Esophagus squamous epithelium (tissue), 5 donors: ENCODE measurements at places on chromosomes 7 and 10.

DNA sequence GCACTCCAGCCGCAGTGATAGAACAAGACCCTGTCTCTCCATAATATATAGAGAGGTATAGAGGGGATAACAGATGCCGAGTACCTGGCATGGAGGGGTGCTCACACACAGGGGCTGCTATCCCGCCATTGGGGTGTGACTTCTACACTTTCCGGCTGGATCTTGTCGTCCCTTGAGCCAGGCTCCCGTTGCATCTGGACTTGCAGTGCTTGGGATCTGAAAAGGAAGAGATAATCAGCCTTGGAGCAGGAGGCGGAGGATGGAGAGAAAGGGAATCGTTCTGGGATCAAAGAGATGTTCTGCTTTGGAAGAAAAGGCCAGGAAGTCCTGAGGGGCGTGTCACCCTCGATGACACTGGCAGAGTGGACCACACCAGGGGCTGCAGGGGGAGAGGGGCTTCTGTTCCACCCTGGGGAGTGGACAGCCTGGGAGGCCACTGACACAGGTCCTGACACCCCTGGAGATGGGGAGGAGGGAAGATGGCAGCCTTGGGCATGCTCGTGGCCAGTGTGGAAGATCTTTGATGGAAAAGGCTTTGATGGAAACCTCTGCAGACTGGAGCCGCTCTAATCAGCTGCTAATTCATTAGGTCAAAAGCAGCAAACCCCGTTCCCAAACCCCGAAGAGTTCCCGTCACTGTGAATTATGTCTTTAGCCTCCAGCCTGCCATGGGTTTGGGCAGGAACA, 85.1 kb downstream of the CARD11 start:
- no peak for DNase-seq

DNA sequence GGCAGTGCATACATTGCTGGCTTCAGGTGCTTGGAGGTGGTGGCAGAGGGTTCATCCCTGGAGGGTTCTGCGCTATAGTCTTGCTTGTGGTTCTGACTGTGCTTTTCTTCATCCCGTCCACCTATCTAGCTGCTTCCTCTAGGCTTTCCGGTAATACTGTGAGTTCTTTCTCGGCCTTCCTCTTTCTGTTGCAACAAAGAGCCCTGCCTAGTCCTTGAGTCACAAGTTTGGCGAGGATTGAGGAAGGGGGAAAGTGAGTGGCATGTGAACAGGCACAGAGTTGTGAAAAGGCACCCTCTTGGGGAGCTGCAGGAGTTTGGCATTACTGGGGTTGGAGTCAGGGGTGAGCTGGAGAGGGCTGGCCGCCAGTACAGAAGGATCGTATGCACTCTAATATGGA, 123.0 kb downstream of the SH2D4B start:
- DNase-seq = no peak

DNA sequence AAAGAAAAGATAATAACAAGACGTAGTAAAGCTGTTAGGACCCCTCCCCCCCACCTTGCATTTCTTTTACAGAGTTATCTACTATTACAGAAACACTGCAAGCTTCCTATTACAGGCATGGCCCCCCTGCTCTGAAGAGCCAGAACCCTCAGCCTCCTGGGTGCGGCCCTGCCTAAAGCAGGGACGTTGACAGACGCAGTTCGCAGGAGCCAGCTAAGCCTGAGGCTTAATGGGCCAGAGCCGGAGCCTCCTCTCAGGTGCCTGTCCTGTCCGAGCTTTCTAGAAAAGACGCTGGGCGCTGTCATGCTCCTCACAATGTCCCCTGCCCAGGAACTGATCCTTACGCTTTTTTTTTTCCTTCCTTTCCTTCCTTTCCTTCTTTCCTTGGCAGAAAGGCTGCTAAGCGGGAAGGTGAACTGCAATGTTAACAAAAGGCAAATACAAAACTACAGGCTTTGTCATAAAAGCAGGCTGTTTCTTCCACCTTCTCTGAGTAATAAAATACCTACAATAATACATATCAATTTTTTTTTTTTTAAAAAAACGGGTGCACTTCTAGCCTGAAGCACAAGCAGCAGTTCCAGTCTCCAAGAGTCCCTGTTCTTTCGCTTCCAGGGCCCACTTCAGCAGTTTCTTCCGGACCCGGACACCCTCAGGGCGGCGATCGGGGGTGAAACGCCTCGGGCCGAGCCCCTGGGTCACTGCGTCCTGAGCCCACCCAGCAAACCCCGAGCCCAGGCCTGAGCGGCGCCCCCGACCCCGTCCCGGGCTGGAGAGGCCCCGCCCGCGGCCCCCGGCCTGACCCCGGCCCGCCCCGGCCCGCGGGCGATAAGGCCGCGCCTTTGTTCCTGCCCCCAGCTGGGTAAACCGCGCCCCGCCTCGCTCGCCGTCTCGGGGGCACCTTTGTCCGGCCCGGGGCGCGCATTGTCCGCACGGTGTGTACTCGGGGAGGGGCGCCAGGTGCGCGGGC, 11.2 kb downstream of the MNX1 start:
- DNase-seq = no peak

GRCh38 chr7:157388301-157388700, 51.5 kb downstream of the DNAJB6 start:
- no peak for DNase-seq

DNA sequence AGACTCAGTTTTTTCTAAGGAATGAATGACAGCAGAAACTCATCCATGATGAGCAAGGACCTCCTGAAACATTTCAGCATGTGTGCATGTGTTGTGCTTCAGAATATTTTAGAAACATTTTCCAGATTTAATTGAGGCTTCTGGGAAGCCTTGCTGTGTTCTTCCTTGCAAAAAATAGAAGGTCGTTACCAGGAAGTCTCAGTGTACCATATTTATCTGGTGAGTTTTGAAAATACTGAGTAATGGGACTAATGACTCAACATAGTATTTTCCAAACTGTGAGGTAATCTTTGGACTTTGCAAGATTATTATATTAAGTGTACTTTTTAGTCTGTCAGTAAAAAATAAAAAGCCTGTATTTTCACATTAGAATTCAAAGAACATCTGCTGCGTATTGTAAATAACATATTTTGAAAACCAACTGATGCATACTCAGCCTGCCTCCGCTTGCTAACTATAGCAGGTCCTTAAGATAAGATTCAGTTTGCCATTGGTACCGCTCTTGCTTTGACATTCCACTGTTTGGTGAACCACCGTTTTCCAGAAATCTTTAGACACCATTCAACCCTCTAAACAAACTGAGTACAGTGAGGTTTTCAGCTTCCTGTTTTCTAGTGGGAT, 739.6 kb upstream of the GALNT17 start:
- DNase-seq = no peak

- DNase-seq = no peak
Measured at GRCh38 chr10:3531670-3532069, 253.3 kb downstream of the KLF6 start.

GRCh38 chr10:20630092-20630643, 266.9 kb downstream of the NEBL start:
- no peak for DNase-seq

GRCh38 chr10:97849103-97849686, 448 bp upstream of the GOLGA7B start:
- no peak for DNase-seq
